ENCODE measurements at places on chromosomes 3 and 15.

GRCh38 chr3:108408883-108409799 is 101.3 kb downstream of the MYH15 start:
- no peak for DNase-seq

DNA sequence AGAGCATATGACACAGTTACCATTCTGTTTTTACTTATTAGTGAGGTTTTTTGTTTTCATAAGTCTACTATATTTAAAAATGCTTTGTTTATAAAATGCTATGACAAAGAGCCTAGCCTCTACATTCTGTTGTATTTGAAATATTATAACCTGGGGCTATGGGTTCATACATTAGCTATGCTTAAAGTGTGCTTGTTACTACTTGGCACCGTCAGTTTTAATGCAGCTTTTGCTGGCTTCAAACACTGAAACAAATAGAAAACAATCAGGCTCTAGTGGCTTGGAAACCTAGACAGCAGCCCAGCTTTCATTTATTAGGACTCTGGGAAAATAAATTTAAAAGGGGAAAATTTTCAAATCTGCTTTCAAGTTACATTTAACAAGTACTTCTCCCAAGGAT is 635.9 kb downstream of the CADM2 start:
- DNase-seq = no peak

- peak; percentile 92 for DNase-seq
Measured at GRCh38 chr3:119637679-119638477, 22.5 kb downstream of the POPDC2 start.

DNA sequence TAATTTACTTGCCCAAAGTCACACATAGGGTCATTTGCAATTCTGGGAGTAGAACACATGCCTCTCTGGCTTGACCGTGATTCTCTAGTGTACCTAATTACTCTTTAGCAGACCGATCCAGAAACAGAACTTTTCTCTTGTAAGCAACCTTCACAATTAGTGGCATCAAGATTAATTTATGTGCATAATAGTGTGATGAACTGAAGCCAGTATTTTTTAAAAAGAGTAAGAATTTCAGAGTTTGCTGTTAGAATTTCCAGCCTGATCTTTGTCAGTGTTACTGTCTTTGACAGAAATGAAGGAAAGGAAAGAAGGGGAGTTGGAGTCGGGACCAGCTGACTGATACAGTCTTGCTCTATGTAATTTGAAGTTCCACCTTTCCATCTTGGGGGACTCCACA is 137.1 kb downstream of the SPATA16 start:
- no peak for DNase-seq

DNA sequence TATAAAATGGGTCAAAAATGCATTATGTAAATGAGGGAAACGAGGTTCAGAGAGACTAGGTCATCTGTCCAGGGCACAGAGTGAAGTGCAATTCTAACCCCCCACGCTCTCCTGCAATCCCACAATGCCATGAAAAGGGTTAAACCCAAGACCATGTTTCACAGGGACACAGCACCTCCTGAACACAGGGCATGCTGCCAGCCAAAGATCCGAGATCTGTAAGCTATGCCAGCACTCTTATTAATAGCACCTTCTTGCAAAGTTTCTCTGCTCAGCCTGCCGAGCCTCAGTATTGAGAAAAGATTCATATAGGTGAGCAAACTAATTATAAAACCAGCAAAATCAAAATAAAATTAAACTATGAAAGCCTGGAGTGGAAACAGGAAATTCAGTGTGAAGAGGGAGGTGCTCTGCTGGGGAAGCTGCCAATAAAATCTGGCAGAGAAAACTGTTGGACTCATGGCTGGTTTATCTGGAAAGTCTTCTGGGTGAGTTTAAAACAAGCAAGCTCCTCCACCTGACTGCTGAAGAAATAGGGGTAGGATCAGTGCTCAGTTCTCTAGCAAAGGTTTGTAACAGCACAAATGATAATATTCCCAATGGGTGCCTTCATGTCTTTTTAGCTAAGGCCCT is 50.3 kb downstream of the LRIG1 start:
- DNase-seq = no peak

DNA sequence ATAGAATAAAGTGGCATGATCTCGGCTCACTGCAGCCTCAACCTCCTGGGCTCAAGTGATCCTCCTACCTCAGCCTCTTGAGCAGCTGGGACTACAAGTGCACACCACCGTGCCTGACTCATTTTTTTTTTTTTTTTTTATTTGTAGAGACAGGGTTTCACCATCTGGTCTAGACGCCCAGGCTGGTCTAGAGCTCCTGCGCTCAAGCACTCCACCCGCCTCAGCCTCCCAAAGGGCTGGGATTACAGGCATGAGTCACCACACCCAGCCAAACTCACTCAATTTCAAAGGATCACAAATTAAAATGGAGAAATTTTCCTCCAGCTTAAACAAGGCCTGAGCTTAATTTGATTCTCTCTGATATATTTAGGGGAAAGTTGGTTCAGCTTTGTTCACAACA is 27.3 kb upstream of the NMB start:
- DNase-seq = peak; percentile 17

DNA sequence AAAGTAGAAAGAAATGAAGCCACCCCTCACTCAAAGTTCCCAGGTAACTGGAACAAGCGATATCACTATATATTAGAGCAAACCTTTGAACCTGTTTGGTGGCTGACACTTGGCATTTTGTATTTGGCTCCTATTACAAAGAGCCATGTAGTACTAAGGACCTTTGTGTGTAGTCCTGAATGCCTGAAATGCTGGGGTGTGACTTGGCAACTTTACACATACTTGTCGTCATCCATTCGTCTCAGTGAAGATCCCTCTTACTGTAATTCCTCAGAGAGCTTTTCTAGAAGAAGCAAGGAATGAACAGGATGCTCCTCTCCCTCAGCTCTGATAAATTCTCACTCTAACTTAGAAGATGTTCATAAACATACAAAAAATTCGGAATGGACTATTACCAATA is 216.1 kb upstream of the CDIN1 start:
- no peak for DNase-seq

GRCh38 chr3:191441687-191442086 is 19.3 kb upstream of the PYDC2 start:
- DNase-seq = no peak

GRCh38 chr3:197431346-197431910 is 124.3 kb downstream of the BDH1 start:
- no peak for DNase-seq

DNA sequence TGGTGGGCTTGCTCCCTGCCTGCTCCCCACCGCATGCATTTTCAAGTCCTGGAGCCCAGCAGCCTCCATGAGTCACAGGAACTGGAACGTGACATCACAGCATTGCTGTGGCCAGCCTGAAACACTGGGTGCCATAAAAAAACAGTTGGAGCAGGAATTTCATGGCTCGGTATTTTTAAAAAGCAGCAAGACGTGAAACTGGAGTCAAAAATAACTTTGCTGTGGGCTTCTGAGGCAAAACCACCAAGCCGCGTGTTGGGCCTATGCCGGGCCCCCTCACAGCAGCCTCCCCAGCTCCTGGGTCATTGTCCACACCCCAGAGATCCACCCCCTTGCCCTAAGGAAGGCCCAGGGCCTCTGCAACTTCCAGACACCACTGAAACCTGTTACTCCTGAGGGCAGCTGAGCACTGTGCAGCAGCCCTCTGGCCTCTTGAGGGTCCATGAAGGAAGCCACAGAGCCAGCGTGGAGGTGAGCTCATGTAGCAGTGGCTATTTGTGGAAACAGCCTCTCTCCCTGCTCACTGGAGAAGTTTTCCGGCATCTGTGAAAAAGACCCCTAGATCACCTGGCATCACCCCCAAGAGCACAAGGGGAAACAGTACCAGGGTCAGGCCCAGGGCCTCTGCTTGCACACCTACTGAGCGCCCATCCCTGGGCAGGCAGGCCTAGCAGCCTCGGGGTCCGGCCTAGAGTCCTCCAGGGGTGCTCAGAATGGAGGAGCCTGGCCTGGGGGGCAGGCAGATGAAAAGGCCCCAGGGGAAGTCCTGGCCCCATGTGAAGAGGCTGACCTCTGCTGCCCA is 34.0 kb upstream of the DUSP7 start:
- peak; percentile 36 for DNase-seq

DNA sequence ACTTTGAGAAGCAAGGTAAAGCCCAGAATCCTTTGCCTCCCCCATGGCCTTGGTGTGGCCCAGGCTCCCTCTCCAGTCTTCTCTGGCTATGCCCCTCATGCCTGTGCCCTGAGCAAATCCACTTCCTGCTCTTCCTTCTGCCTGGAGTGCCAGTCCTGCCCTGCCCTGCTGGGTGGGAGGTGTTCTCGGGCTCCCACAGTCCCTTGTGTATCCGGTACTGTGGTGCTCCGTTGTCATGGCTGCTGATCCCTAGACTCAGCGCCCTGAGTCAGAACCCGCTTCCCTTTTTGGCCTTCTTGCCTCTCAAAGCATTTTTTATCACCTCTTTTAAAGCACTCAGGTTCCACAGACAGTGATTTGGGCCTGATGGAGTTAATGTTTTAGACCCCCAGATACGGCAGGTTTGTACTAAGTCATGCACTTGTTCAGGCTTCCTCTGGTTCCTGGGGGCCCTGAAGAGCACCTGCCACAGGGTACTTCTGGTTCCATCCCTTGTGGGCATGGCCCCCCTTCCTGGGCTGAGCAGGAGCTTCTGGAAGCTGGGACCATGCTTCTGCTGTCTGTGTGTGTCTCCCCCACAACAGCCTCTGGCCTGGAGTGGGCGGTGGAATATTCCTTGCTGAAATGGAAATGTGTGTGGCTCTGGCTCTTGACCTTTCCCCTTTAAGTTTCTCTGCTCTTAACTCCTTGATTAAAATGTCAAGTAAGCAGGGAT is 29.6 kb upstream of the ADAMTS7 start:
- DNase-seq = peak; percentile 72

- no peak for DNase-seq
Measured at GRCh38 chr15:45221967-45222366, 30.1 kb upstream of the SLC28A2 start.

DNA sequence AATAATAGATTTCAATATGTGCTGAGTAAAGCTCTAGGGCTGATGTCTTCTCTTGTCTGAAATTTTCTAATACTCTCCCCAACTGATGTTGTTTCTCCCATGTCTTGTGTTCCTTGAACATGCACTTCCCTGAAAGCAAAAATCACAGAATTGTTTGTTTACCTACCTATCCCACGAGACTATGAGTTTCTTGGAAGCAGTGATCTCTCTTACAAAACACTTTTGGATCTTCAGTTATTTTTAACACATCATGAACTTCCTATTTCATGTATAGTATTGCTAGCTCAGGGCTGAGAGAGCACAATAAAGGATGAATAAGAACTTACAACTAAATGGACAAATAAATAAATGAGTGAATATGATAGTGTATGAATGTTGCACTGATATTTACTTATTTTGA is 365.0 kb downstream of the ROBO2 start:
- no peak for DNase-seq

GRCh38 chr3:126540951-126541627 is 17.1 kb downstream of the CHST13 start:
- no peak for DNase-seq

- no peak for DNase-seq
Measured at GRCh38 chr3:88573472-88573871, 423.7 kb downstream of the C3orf38 start.

GRCh38 chr15:80778964-80779657 is at the start of gene CEMIP:
TSS of gene CEMIP (plus strand) at chr15:80779370. CDS start at chr15:80873880, 94,510 bp downstream.
- DNase-seq = peak; percentile 62

- DNase-seq = no peak
Measured at GRCh38 chr3:184325715-184326369, 11.4 kb downstream of the EIF4G1 start.

GRCh38 chr3:159238646-159239045 is 436.8 kb downstream of the MFSD1 start:
- DNase-seq = no peak

DNA sequence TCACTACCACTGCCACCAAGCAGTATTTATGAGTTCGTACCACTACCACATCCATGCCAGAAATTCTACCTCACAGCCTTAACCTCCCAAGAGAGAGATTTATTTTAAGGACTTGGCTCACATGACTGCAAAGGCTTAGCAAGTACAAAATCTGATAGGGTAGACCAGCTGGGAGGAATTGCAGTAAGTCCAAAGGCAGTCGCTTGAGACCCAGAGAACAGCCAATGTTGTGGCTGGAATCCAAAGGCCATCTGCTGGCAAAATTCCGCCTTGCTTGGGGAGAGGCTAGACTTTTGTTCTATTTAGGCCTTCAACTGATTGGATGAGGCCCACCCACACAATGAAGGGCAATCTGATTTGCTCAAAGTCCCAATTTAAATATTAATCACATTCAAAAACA is 101.4 kb upstream of the STT3B start:
- no peak for DNase-seq

DNA sequence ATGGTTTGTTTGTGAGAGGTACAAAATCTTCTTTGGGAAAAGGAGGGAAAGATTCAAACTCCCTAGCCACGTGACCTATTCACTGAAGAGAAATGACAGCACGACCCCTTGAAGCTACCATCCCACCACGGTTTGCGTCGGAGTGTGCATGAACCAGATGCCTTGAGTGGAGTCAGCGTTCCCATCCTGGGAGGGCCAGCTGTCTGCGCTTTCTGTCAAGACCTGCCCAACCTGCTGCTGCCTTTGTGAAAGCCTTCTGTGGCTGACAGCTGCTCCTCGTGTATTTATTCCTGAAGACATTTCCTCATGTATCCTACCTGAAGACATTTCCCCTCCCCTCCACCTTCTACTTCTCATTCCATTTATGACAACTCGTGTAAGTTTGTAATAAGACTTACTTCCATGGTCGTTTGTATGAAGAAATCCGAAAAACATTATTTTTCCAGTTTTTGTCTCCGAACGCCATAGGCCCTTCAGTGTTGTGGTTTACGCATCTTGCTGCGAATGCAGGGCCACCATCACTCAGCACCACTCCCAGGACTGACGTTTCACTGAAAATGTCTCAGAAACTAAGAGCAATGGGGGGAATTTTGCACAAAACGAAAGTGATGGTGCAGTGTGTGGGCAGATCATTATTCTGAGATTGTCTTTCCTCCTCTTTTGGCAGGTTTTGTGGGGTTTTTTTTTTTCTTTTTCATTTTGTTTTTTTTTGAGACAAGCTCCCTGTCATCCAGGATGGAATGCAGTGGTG is 18.9 kb downstream of the EBLN2 start:
- no peak for DNase-seq

DNA sequence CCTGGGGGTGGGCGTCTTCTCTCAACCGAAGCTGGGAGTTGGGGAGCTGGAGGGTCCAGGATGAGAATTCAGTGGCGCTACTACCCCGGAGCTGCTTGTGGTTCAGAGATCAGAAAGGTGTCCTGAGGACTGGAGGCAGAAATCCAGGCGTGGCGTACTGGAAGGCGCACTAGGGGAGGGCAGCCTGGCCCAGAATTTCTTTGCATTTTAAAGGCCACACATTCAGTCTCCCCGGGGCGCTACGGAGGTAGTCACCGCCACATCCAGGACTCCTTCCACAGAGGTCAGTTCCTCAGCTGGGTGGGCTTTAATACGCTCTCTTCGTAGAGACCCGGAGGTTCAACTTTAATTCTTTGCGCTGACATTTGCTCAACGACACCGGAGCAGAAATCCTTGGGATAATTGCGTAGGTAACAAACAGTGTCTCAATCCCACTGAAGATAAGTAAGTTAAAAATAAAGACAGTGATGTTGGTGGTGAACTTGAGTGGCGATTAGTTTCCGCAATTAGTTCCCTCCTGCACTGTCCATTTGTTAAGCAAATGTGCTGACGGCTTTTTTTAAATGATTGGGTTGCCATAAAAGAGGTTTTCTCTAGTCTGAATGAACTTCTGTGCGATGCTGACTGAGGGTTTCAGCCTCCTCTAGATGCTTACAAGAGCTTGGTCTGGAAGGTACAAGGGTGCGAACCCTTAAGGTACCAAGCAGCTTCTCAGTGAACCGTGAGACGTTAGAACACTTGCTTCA is 535 bp downstream of the MCTP2 start:
- DNase-seq = no peak

- no peak for DNase-seq
Measured at GRCh38 chr3:143357700-143358099, 238.1 kb downstream of the CHST2 start.
